ENCODE measurements at places on chromosomes 12 and 14.
A peak's percentile ranks its signal among the peaks of the same experiment; 100 is the strongest.

DNA sequence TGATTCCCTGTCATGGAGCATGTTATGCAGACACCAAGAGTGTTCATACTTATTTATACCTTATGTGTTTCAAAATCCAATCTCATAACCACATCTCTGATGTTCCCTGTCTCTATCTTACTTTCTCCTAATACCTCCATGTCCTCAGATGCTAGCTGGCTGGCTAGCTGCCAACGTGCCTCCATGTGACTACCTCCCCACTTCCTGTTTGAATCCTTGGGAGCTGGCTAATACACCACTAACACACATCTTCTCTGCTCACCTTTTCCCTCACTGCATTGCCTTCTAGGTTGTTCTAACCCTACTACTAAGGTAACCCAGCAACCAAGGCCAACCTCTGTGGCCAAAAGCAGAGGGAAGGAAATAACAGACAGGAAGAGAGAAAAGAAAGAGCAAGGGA is 27.3 kb downstream of the TTC5 start:
- no peak for DNase-seq

- peak; percentile 84 for DNase-seq
These were observed 19.4 kb downstream of the GPR132 start for GRCh38 chr14:105045710-105046326.

GRCh38 chr12:95774311-95775045 is 16.1 kb downstream of the NTN4 start:
- DNase-seq = no peak

- no peak for DNase-seq
These were observed 407.1 kb downstream of the TRHDE start for GRCh38 chr12:72679147-72679757.

- no peak for DNase-seq
These were observed 44.3 kb downstream of the GPR65 start for GRCh38 chr14:88049266-88049665.

- no peak for DNase-seq
These were observed 988.6 kb upstream of the TMEM132C start for GRCh38 chr12:127278351-127278750.

GRCh38 chr12:12804011-12804410 is 9.1 kb upstream of the DDX47 start:
- no peak for DNase-seq

GRCh38 chr12:20865873-20866272 is 55.4 kb downstream of the SLCO1B3 start:
- no peak for DNase-seq

DNA sequence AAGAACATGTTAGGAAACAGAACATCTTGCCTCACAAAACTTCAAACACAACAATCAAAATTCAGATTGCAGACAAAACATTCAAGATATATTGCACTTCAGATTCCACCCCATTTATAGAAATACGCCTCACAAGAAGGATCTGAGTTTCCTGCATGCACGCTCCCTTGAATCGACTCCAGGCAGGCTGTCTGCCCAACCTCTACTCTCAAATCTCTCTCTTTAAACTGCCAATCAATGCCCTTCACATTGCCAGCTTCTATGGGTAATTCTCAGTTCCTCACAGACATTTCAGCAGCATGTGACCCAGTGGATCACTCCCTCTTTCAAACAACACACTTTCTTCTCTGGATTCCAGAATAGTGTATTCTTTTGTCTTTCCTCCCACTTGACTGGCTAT is 184.1 kb downstream of the PRKD1 start:
- DNase-seq = no peak

DNA sequence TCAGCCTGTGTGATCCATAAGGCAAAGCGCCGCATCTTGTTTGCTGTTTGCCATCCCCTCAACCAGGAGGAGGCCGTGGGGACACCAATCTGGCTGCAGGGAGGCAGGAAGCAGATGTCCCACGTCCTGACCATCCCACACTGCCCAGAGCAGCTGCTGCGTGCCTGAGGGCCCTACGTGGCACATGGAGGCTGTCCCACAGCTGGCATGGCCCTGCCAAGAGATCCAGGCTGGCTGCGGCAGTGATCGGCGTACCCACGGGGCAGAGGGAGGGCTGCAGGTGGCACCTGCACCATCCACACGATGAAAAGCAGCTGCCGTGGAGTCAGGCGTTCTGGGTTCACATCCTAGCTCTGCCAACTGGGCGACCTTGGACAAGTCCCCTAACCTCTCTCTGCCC is 42.0 kb downstream of the NCOR2 start:
- no peak for DNase-seq

GRCh38 chr14:31934767-31935266 is 142.3 kb upstream of the ARHGAP5 start:
- no peak for DNase-seq

GRCh38 chr14:94560291-94560665 is 964 bp upstream of the SERPINA4 start:
- no peak for DNase-seq

DNA sequence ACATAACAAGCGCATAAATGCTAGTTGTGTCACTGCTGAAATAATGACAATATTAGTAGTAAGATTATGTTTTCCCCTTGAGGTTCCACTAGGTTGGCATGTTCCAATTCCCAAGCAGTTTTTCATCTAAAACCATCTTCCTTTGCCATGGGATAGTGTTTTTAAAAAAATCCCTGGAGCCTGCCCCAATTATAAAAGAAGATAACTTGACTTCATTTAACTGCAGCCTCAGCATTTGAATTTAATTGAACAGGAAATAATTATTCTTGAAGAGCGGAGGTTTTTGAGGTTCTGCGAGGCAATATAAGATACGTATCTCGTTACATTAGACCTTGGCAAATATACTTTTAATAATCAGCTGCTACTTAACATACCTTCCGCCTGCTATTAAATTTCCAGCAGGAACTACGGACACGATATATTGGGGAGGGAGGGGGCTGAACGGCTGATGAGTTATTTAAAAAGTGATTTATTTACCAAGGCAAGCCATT is 65.2 kb upstream of the HSPB8 start:
- no peak for DNase-seq

- DNase-seq = no peak
These were observed 210.6 kb downstream of the ADGRD1 start for GRCh38 chr12:131164096-131164872.

DNA sequence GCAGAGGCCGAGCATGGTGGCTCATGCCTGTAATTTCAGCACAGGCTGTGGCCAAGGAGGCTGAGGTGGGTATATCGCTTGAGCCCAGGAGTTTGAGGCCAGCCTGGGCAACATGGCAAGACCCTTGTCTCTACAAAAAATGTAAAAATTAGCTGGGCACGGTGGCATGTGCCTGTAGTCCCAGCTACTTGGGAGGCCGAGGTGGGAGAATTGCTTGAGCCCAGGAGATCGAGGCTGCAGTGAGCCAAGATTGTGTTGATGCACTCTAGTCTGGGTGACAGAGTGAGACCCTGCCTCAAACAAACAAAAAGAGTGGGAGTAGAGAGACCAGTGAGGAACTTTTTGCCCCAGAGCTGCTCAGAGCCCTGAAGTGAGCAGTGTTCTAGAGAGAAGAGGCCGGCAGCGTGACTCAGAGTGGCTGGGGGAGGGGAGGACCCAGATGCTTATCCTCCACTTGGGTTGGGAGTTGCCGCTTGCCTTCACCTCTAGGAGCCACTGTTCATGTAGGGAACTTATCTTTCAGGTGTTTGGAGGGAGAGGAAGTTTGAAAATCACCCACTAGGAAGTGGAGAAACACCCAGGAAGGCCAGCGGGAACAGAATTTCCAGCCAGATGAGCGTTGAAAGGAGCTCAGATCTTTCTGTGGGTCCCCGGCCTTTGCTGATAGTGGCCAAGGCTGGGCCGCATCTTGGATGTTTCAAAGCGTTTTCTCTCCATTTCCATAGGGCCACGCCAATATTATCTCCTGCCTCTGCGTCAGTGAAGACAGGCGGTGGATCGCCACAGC is 15.3 kb downstream of the CFAP251 start:
- DNase-seq = no peak

DNA sequence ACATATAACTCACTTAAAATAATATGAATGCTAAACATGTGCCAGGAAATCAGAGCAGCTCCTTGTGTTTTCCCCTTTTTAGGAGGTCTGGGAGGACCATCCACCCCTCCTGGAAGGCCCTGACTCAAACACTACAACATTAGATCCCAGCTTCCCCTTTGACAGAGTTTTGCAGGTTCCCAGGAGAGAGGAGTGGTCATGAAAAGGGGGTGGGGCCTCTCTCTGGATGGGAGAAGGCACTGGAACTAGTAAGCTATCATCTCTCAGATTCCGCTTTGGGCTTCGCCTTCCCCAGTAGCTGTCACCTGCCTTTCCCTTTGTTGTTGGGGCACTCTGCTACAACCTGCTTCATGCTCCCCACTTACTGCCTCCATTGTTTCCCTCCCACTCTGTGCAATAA is 149.2 kb downstream of the ZFP36L1 start:
- no peak for DNase-seq

GRCh38 chr12:85568395-85569103 is 267.7 kb downstream of the RASSF9 start:
- no peak for DNase-seq

DNA sequence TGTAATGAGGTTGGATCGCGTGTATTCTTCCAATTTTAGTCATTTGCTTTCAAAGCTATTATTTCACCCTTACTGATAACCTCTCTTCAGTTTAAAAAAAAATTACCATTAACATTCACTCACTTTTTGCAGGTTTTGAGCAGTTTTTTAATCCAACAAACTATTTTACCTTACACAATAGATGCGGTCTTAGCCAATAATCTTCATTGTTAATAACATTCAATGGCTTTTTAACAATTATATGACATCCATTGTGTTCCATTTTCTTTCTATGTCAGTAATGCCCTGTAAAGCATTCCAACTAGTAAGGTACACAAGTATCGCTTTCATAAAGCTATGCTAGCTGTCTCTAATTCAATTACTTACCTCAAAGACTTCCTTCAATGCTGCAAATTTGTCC is 18.9 kb upstream of the OTX2 start:
- no peak for DNase-seq

- no peak for DNase-seq
These were observed 3.5 kb downstream of the IFI27 start for GRCh38 chr14:94113908-94114588.

- no peak for DNase-seq
These were observed 294.3 kb downstream of the APAF1 start for GRCh38 chr12:98939350-98939749.

DNA sequence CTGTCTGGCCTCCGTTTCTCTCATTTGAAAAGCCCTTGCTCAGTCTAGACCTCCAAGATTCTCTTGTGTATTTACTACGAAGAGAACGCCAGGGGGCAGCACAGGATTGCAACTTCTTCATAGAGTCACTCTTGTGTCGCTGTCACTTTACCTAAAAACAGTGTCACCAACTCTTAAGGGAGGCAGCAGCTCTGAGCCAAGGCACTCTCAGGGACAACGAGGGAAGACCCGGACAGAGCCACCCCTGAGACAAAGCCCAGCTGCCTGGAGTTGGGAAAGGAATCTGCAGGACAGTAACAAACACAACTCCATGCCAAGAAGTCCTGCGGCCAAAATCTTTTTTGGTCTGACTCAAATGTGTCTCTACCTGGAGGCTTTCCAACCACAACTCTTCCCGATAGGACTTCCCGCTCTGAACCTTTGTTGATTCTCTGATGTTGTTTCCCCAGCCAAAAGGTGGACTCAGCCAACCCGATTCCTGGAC is 9.6 kb upstream of the RPAP3 start:
- DNase-seq = peak; percentile 70

GRCh38 chr12:8668441-8668840 is 5.8 kb upstream of the MFAP5 start:
- DNase-seq = no peak

DNA sequence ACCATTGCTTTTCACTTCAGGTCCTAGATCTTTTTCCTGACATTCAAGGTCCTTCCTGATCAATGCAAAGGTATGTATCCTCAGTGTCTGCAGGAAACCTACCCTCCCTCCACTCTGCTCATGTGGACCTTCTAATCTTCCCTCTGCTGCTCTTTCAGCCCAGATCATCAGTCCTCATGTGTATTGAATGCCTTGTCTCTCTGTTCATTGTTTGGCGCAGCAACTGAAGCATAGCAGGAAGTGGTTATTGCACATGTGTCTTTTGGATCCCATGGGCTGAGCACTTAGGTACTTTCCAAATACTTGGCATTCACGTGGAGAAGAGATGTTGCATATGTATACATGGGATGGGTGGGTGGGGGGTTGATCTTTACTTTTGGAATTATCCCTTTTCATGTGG is 4.3 kb upstream of the NIN start:
- no peak for DNase-seq

- DNase-seq = no peak
These were observed 8.5 kb downstream of the CFAP54 start for GRCh38 chr12:96497855-96498254.

- DNase-seq = no peak
These were observed 180.3 kb downstream of the RAD51B start for GRCh38 chr14:67999705-68000384.

DNA sequence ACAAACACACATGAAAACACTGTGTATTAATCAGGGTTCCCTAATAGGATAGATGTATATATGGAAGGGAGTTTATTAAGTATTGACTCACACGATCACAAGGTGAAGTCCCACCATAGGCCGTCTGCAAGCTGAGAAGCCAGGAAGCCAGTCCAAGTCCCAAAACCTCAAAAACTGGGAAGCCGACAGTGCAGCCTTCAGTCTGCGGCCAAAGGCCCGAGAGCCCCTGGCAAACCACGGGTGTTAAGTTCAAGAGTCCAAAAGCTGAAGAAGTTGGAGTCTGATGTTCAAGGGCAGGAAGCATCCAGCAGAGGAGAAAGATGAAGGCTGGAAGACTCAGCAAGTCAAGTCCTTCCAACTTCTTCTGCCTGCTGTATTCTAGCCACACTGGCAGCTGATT is 1085.0 kb upstream of the TMEM132C start:
- no peak for DNase-seq

DNA sequence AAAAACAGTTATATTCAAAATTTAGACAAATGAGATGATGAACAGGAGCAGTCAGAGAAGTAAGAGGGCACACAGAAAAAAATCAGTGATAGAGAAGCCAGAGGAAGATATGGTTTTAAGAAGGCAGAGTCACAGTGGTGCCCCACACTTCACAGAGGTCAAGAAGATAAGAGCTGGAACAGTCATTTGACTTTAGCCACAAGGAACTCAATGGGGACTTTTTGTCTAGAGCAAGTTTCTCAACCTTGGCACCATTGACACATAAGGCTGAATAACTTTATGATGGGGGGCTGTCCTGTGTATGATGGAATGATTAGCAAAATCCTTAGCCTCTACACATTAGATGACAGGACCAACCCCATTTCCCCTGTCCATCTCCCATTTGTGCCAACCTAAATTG is 172.8 kb upstream of the PLEKHG7 start:
- DNase-seq = no peak

- peak; percentile 59 for DNase-seq
These were observed 13.9 kb downstream of the EVL start for GRCh38 chr14:100078997-100079725.
